Umbilical cord (tissue), 2 donors: ENCODE measurements at places on chromosomes 1 and 21. TPM values are rescaled to one million over a fixed set of nuclear protein-coding genes. Genes with fewer than 3 reads are reported as not detected.

GJA4 gene
- total RNA-seq, result 3.4 TPM

FCRL1 gene
- total RNA-seq, result 0.72 TPM

SYPL2 gene
- total RNA-seq, result not detected

TTC34 gene
- under 0.01 TPM for total RNA-seq

EDARADD gene
- total RNA-seq, result 5.3 TPM

KRTAP19-1 gene
- not detected for total RNA-seq

VHLL gene
- 6.0 TPM for total RNA-seq

GSTM1 gene
- 23.8 TPM for total RNA-seq
